ENCODE measurements at places on chromosomes 3 and 15. TPM values are rescaled to one million over a fixed set of nuclear protein-coding genes. Genes with fewer than 3 reads are reported as not detected.

The ANKRD63 gene
- not detected for total RNA-seq

The UROC1 gene
- not detected for total RNA-seq

The OR5K2 gene
- total RNA-seq: not detected

The SEMA5B gene
- not detected for total RNA-seq

DNA sequence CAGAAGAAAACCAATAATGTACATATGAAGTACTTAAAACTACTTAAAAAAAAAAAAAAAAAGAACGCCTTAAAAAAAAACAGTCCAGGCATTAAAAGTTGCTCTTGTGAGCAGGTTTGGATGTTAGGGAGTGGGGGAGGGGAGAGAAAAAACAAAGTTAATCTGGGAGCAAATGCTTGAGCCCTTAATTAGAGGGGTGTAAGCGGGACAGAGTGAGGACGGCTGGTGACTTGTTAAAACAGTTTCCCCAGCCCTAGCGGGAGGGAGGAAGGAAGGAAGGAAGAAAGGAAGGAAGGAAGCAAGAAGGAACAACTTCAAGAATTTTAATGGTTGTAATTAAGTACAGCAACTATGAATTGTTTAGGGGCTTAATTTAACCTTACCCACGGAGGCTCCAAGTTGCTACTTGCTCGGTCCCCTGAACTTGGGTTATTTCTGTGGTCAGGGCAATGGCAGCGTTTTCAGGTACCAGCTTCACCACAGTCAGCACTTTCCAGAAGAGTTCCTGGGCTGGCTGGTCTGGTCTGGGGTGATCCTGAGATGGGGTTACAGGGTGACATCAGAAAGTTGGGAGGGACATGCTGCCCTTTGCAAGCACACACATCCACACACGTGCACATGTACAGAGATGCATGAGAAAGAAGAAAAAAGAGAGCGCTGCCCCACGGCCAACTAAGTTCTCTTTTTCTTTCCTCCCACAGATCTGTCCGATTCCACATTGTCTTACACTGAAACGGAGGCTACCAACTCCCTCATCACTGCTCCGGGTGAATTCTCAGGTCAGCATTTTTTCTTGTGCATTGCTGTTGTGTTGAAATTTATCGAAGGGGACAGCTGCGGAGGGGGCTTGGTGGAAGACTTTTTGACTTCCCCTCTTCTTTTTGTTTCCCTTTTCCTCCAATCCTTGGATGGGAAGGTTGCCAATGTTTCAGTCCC, 14.0 kb downstream of the SMAD6 start:
- no peak for DNase-seq

GRCh38 chr3:131899021-131899420, 135.8 kb downstream of the CPNE4 start:
- DNase-seq: no peak

DNA sequence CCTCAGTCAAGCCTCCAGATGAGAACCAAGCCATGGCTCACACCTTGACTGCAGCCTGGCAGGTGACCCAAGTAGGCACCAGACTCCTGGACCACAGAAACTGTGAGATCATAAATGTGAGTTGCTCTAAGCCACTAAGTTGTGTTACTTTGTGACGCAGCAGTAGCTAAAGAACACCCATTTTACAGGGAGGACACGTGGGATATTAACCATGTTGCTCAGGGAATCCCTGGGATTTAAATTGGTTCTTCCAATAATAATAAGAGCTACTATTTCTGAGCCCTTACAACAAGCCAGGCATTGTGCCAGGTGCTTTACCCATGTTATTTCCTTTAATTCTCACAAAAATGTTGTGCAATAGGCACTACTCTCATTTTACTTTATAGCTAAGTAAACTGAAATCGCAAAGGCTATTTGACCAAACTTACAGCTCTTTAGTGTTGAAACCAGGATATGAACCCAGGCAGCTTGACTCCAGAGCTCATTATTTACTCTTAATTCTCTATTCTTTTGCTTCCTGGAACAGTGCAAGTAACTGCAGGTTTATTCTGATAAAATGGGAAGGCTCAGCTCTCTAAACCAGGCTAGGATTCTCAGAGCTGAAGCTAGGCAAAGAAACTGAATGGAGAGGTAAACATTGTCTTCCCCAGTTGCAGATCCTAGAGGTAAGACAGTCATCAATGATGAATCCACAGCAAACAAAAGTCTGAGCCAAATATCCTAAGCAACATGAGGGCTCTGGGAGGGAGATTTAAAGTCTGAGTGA, 294.4 kb downstream of the KBTBD8 start:
- no peak for DNase-seq

DNA sequence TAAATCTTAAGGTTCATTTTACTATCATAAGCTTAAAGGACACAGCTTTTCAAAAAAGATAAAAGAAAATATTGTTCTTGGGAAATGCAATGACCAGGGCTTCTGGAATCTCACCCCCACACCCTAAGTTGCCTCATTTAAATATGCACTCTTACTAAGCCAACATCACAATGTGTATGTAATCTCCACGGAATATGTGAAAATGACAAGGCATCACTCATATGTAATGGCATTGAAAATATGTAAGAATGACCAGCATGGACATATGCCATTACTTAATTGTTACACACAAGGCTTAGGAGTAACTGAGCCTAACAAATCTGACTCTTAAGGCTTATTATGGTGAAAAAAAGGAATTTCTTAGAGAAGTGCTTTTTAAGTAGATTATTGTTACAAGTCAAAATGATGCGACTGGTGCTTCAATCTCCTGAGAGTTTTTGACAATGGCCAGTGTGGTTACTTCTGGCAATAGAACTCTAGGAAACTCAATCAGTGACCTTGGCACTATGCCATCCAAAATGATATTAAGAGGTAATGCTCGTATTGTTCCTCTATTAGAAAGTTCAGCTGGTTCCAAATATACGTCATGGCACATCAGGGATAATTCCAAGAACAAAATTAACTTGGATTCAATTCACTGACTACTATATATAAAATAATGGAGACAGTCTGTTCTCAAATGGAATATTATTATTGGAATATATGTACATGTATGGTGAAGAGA, 290.0 kb upstream of the PLSCR5 start:
- DNase-seq: no peak

Measured in activated T-cell treated with anti-CD3 and anti-CD28 coated beads, Interleukin-2, amount 50 U/mL, for 72 hours (primary cell).